ENCODE measurements at places on chromosomes 2 and 18.

DNA sequence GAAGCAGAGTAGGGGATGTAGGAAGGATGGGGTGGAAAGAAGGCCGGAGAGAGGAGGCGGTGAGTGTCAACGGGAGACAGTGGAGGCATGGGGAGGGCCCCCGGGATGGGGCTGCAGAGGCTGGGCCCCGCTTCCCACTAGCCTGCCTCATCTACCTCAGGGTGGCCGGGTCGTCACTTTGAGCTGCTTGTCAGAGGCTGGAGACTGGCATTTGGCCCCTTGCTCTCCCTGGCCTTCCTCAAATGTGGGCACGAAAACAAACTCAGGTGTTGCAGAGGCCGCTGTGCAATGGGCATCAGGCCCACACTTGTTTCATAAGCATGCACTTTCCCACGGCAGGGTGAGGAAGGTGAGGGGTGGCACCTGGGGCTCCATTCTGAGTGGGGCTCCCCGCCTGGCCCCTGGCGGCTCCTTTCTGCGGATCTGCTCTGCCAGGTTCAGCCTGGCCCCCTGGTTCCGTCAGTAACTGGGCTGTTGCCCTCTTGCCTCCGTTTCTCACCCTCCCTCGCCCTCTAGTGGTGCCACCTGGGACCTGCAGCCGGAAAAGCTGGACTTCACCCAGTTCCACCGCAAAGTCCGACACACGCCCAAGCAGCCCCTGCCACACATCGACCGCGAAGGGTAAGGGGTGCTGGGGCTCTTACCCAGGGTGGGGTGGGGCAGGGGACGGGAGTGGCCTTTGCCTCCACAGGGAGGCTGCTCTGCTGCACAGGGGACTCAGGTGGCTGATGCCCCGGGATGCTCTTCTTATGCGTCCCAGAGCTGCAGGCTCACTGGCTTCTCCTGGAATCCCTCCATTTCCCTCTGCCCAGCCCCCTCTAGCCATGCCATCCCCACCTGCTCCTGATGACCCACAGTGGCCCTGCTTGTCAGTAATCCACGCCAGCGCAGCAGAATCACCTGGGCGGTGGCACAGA, 125.4 kb downstream of the CTIF start:
- DNase-seq: peak; percentile 17

- DNase-seq: no peak
These were observed 66.0 kb downstream of the SMAD7 start for GRCh38 chr18:48884771-48885170.

DNA sequence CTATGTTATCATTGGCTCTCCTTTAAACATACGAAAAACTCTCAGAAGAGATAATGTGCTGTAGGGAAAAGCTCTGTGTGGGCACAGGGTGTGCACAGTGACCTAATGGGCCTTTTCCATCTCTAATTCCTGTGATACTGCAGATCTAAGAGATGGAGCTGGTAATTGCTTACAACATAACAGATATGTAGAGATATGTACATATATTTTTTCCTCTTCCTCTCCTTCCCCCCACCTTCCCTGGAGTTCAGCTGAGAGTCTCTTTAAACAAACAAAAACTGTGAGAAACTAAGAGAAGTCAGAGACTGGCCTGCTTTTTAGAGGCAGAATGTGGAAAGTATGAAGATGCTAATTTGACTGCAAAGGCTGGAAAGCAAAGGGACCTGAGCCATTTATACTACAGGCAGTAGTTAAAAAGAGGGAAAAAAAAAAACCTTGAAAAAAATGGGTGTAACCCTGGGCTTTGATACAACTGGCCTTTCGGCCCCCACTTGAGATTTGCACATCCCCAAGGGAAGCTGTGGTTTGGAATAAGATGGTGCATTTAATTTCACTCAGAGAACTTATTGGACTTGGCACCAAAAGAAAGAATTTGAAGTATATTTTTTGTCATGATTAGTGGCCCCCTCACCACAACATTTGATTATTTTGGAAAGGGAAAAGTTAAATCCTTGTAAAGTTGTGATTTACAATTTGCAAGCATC, 502.2 kb upstream of the ZEB2 start:
- no peak for DNase-seq

DNA sequence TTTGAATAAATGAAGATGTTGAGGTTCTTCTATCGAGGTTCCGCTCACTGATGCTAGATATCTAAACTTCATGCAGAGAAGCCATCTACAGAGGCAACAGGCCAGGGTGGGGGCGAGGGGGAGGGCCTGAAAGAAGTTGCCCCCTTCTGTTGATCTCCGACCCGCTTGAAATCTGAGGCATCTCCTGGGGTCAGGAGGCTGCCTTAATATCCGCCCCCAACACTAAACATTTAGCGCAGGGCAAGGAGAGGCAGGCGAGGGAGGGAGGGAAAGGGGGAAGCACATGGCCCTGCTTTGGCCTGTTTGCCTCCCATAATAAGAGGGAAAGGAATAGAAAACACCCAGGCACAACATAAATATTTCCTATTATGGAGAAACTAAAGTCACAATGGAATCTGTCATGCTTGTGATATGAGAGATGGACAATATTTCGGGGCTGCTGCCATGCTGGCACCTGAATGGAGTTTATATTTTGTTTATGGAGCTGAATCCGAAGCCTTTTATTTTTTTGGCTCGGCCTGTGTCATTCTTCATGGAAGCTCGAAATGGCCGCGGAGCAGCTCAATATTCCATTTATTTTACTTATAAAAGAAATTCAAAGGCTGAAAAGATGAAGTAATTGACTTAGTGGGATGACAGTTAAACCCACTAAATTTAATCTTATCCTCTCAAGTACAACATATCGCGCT, 221.1 kb downstream of the INSIG2 start:
- DNase-seq: no peak

GRCh38 chr2:138034536-138034935, 70.3 kb downstream of the HNMT start:
- no peak for DNase-seq

- DNase-seq: no peak
These were observed 123.1 kb upstream of the CAB39 start for GRCh38 chr2:230589497-230590015.

- DNase-seq: no peak
These were observed 43.0 kb upstream of the MGAT4A start for GRCh38 chr2:98773907-98774306.
